ENCODE measurements at places on chromosomes 3 and 15.

- no peaks in the 10 kb centered on the region for H3K27me3 ChIP-seq
- H3K36me3 ChIP-seq = no peaks in the 10 kb centered on the region
- DNase-seq = no peak
- H3K4me3 ChIP-seq = no peak overlapping the region
- H3K27ac ChIP-seq = no peak overlapping the region
These were observed 857.7 kb downstream of the OTOL1 start for GRCh38 chr3:162354356-162354755.

- H3K27me3 ChIP-seq = no peaks in the 10 kb centered on the region
- peaks cover 20% of the 10 kb centered on the region for H3K4me1 ChIP-seq
- no peak overlapping the region for H3K27ac ChIP-seq
- H3K4me3 ChIP-seq = no peak overlapping the region
- H3K36me3 ChIP-seq = no peaks in the 10 kb centered on the region
These were observed 46.9 kb upstream of the NEDD4 start for GRCh38 chr15:56040081-56041035.

DNA sequence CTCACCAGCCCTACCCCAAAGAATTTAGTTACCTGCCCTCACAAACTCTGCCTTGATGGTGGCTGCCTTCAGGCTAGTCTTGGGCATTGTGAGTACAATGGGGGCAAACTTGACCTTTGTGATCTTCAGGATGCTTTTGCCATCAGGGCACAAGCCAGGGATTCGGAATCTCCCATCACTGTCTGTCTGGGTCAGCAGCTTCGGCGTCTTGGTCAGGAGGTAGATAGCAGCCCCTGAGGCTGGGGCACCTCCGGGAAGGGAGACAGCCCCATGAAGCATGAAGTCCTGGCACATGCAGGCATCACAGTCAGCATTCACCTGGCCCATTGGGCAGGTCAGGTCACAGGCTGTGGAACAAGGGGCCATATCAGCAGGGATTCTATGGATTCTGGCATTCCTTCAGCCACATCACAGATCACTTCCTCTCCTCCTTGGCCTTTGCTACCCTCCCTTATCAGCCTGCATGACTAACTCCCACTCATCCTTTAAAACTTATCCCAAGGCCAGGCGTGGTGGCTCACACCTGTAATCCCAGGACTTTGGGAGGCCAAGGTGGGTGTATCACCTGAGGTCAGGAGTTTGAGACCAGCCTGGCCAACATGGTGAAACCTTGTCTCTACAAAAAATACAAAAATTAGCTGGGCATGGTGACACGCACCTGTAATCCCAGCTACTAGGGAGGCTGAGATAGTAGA, 6.9 kb downstream of the CILP start:
- H3K27ac ChIP-seq = no peak overlapping the region
- no peak for DNase-seq
- peaks cover 7% of the 10 kb centered on the region for H3K27me3 ChIP-seq
- no peaks in the 10 kb centered on the region for H3K36me3 ChIP-seq
- no peak overlapping the region for H3K4me3 ChIP-seq
- no peaks in the 10 kb centered on the region for H3K4me1 ChIP-seq

DNA sequence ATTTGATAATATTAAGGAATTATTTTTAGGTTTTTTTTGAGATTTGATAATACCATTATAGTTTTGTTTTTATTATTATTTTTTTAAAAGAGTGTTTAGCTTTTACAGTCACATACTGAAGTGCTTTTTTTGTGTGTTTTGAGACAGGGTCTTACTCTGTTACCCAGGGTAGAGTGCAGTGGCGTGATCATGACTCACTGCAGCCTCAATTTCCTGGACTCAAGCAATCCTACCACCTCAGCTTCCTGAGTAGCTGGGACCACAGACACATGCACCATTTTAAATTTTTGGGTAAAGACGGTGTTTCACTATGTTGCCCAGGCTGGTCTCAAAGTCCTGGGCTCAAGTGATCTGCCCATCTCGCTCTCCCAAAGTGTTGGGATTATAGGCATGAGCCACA, 73.0 kb downstream of the SUMF1 start:
- no peak overlapping the region for H3K4me3 ChIP-seq
- peak; percentile 4 for DNase-seq
- peak overlapping the region; percentile 32 for H3K27ac ChIP-seq
- peaks cover 6% of the 10 kb centered on the region for H3K4me1 ChIP-seq

GRCh38 chr15:43071451-43071850, 34.4 kb downstream of the UBR1 start:
- peaks cover 43% of the 10 kb centered on the region for H3K36me3 ChIP-seq
- no peak overlapping the region for H3K4me3 ChIP-seq
- no peaks in the 10 kb centered on the region for H3K4me1 ChIP-seq
- no peaks in the 10 kb centered on the region for H3K27me3 ChIP-seq
- DNase-seq = no peak

DNA sequence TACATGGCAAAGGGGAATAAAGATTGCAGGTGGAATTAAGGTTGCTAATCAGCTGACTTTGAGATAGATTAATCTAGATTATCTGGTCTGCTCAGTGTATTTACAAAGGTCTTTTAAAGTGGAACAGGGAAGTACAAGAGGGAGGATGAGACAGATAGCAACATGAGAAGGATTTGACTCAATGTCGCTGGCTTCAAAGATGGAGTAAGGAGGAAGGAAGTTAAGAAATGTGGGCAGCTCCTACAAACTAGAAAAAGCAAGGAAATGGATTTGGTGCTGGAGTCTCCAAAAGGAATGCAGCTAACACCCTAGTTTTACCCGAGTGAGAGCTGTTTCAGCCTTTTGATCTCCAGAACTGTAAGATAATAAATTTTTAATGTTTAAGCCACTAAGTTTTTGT, 180.7 kb upstream of the TTC14 start:
- H3K27ac ChIP-seq = no peak overlapping the region
- no peaks in the 10 kb centered on the region for H3K36me3 ChIP-seq
- no peak for DNase-seq
- no peaks in the 10 kb centered on the region for H3K27me3 ChIP-seq

DNA sequence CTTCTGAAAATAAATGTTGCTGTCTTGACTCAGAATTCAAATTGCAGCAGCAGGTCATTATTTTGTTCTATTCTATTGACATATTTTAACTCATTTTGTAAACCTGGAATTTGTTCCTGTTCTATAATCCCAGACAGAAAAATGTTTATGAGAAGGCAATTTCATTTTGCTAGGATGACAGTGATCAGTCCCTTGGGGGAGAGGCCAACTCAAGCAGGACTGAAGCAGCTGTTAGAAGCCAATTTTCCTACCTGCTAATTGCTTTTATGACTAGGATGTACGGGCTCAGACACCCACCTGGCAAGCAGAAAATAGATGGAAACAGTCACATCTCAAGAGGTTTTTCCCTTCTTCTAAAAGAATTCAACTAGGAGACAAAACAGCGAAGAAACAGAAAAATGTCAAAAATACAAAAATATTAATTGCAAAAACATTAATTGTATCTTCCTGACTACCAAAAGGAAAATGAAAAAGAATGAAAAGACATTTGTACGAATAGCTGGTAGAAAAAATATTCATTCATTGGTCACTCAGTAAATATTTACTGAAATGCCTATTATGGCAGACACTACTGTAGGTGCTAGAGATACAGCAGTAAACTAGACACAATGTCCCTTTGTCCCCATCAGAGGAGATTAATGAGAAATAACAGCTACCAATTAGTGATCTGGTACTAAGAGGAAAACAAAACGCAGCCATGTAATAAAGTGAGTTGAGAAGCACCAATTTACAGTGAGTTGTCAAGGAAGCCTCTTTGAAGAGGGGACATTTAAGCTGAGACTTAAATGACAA, 73.5 kb downstream of the PEAK1 start:
- DNase-seq = no peak
- H3K36me3 ChIP-seq = no peaks in the 10 kb centered on the region
- no peaks in the 10 kb centered on the region for H3K27me3 ChIP-seq
- H3K4me3 ChIP-seq = no peak overlapping the region

DNA sequence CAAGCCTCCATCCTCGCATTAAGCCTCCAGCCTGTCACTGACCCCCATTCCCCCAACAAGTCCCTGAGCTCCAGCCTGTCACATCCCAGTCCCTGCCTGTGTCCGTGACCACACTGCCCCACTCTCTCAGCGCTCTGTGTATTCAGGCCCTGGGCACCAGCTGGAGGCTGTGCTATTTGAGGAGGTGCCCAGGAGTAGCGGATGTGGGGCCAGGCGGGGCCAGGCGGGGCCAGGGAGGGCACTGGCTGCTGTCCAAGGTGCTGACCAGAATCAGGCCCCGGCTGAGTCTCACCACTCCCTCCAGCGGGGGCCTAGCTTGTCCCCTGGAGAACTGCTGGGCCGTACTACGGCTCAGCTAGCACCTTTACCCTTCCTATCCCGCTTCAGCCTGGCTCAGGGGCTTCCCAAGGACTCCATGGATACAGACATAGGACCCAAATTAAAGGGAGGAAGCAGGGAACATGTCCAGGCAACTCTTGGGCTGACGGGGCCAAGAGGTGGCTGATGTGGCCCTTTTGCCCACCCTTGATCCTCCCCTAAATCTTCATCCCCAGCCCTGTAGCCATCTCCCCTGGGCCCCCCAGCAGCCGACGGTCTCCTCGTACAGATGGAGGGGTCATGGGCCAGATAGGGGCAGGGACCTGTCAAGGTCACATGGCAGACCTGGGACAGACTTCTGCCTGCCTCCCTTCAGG, 1.1 kb downstream of the HHATL start:
- no peak overlapping the region for H3K4me3 ChIP-seq
- H3K27me3 ChIP-seq = no peaks in the 10 kb centered on the region
- DNase-seq = peak; percentile 23

GRCh38 chr3:119649761-119650160, 10.6 kb downstream of the POPDC2 start:
- no peak for DNase-seq
- H3K27me3 ChIP-seq = no peaks in the 10 kb centered on the region
- no peaks in the 10 kb centered on the region for H3K4me1 ChIP-seq
- H3K36me3 ChIP-seq = peaks cover 12% of the 10 kb centered on the region

DNA sequence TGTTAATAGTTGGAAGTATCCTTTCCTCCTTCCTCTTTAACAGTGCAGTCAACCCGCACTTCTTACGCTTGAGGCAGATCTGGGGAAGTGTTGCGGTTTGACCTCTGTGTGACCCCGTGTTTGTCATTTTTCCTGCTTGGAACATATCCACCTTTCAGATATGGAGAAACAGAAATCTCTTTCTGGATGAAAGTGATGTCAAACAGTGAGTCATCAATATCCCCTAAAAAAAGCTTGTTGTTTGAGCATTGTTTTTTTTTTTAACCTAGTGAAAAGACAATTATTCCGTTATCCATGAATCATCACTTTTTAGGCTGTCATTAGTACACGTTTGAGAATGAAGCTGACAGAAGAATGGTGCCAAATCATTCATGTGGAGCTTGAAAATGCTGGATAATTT, 293.7 kb downstream of the ARPP21 start:
- no peaks in the 10 kb centered on the region for H3K36me3 ChIP-seq
- no peaks in the 10 kb centered on the region for H3K27me3 ChIP-seq
- H3K27ac ChIP-seq = no peak overlapping the region

DNA sequence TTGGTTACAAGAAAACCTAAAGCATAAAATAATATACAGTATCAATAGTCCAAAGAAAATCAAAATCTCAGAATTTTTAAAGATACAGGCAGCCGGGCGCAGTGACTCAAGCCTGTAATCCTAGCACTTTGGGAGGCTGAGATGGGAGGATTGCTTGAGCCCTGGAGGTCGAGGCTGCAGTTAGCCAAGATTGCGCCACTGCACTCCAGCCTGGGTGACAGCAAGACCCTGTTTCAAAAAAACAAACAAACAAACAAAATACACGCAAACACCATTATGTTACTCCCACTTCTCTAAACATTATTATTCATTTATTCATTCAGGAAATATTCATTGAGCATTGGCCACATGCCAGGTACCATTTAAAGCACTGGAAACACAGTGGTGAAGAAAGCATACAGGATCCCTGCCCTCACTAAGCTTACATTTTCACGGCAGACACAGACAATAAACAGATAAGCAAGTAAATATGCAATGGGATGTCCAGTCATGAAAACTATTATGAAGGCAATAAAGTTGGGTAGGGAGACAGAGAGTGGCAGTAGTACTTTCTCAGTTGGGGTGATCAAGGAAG, 6.7 kb downstream of the BCL2A1 start:
- H3K36me3 ChIP-seq = peaks cover 7% of the 10 kb centered on the region
- no peak overlapping the region for H3K27ac ChIP-seq
- no peak for DNase-seq
- no peaks in the 10 kb centered on the region for H3K27me3 ChIP-seq
- H3K4me1 ChIP-seq = peaks cover 24% of the 10 kb centered on the region

- no peak overlapping the region for H3K4me3 ChIP-seq
- no peak for DNase-seq
- H3K4me1 ChIP-seq = no peaks in the 10 kb centered on the region
- H3K27ac ChIP-seq = no peak overlapping the region
- no peaks in the 10 kb centered on the region for H3K36me3 ChIP-seq
These were observed 50.3 kb upstream of the TCF12 start for GRCh38 chr15:56868170-56868569.

- no peaks in the 10 kb centered on the region for H3K4me1 ChIP-seq
- H3K4me3 ChIP-seq = no peak overlapping the region
- no peak overlapping the region for H3K27ac ChIP-seq
- DNase-seq = no peak
- H3K27me3 ChIP-seq = no peaks in the 10 kb centered on the region
These were observed 545.5 kb downstream of the ZPLD1 start for GRCh38 chr3:102980355-102980696.

DNA sequence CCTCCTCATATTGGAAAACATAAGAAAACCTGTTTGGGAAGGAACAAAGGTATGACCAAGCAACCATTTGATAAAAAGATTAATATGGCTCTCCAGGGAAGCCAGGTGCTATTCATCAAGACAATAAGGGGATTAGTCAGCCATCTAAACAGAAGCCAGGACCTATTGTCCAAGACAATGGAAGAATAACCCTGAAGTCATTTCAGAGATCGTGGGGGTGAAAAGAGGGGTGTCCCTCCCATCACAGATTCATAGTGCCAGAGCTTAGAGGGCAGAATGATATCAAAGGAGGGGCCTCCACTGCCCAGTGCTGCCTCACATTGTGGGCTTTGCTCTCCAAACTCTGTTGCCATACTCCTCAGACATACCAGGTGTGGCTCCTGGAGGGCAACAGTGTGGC, 73.5 kb downstream of the DAPK2 start:
- no peaks in the 10 kb centered on the region for H3K36me3 ChIP-seq
- H3K4me3 ChIP-seq = no peak overlapping the region
- H3K27ac ChIP-seq = no peak overlapping the region
- no peak for DNase-seq
- H3K27me3 ChIP-seq = no peaks in the 10 kb centered on the region

All from T-cell (primary cell).